ENCODE measurements at places on chromosomes 3 and 15.

DNA sequence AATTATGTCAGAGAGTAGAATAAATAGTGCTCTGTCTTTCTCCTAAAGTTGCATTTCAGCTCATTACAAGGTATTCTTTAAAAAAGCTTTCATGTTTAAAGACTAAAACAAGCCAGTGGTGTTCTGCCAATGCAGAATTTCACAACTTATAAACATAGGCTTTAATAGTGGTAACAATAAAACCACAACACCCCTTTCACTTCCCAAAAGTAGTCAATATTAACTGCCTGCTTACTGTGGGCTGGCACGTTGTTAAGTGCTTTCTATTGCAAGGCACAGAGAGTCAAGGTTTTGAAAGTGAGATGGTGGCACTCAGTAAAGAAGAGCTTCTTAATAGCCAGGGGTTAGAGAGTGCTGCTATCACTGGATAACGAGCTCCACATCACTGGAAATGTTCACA lies 8.4 kb upstream of the RTP1 start:
- no peak for DNase-seq

DNA sequence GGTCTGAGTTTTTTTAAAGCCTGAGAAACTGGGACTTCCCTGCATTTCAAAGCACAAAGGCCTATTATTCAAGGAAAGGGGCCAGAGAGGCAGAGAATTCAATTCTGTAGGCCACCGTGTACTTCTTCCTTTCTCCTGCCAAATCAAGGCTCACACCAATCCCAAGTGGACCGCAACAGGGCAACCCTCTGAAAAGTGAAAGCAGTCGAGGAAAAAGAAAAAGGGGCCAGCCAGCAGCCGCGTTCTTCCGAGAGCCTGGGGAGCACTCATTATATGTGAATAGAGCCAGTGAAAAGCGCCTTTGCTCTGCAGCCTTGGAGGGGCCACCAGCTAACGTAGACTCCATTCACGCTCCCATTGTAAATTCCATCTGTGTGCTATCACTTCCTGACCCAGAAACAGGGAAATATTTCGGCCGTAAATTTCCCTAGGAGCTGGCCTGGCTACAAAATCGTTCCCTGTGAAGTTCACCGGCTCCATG lies 45.9 kb upstream of the THUMPD3 start:
- no peak for DNase-seq

DNA sequence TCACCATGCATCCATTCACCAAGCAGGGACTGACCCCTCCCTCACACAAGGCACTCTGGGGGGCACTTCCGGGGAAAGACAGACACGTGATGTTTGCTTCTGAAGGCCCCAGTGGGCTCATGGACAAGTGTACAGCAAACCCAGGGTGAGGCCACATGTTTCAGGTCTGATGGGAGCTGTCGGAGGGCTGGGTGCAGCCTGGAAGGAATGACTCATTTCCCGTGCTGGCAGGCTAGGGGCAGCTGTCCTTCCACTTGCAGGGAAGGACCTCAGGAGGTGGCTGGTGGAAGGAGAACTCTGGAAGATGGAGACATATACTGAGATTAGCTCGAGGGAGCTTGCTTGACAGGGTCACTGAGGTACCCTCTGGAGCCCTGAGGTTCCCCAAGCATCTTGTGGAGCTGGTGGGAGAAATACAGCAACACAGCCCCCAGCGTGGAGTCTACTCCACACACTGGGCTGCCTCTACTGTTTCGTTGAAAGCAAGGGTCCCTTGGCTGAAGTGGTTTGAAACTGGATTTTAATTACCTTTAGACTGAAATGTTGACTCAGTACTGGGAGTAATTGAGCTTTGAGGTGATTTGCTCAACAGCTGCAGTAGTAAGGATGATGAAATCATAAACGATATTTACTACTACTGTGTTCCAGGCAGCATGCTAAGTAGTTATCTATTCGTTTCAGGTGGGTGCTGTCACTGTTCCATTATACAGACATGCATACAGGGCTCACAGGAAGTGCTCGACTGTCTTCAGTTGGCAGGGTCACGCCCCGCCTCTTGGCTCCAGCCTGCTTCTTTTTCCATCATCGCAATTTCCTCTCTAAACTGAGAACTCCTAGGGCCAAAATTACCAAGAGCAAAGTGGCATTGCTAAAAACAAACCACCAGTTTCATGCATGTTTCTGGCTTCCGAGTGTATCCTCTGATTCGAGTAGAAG lies 230.4 kb downstream of the ADAMTS17 start:
- peak; percentile 17 for DNase-seq

GRCh38 chr3:20280257-20280656 lies 94.3 kb upstream of the SGO1 start:
- DNase-seq, result no peak

- no peak for DNase-seq
Observed at GRCh38 chr3:139101396-139101795, 56.7 kb upstream of the PRR23C start.

DNA sequence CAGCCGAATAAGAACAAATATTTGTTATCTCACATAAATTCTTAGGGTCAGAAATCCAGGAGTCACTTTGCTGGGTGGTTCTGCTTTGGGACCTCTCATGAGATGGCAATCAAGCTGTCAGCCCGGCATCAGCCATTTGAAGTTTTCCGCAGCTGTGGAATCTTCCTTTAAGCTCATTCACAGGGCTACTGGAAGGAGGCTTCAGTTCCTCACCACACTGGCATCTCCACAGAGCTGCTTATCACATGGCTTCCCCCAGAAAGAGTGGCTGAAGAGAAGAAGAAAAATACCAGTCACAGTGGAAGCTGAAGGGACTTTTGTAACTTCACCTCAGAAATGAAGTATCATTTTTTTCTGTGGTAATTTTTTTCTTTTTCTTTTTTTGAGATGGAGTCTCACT lies 267.7 kb downstream of the CHL1 start:
- no peak for DNase-seq

DNA sequence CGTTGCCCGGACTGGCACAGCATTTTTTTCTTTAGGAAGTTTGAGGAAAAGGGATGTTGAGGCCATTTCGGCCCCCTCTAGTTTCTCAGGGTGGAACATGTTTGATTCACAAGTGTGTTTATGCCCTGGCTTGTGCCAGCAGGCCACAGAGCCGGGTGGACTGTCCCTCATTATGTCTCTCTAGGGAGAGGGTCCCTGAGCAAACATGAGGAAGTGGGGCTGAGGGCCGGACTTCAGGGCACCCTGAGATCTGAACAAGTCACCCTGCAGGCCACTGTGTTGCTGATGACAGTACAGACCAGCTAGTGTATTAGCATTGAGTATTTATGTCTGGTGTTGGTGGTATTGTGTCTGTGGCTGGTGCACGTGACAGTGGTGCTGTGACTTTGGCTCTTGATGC lies 34.9 kb downstream of the RNU5B-1 start:
- DNase-seq, result no peak

- no peak for DNase-seq
Observed at GRCh38 chr3:51678641-51679040, 7.6 kb downstream of the TEX264 start.

DNA sequence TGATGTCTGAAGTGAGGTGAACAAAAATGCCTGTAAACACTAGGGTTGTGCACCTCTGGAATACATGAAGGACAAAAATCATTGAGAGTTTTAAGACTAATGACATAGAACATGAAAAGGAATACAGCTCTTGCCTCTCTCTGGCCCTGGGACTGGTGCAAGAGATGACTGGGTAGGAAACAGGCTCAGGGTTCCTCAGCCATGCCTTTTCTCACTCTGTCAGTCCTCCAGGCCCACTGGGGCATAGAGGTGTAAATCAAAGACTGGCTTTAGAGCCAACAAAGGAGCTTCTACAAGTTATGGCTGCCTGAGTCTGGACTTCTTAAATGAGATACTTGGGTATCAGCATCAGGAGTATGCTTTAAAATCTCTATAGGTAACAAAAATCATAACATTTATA lies 554.7 kb upstream of the KCNMB2 start:
- no peak for DNase-seq

DNA sequence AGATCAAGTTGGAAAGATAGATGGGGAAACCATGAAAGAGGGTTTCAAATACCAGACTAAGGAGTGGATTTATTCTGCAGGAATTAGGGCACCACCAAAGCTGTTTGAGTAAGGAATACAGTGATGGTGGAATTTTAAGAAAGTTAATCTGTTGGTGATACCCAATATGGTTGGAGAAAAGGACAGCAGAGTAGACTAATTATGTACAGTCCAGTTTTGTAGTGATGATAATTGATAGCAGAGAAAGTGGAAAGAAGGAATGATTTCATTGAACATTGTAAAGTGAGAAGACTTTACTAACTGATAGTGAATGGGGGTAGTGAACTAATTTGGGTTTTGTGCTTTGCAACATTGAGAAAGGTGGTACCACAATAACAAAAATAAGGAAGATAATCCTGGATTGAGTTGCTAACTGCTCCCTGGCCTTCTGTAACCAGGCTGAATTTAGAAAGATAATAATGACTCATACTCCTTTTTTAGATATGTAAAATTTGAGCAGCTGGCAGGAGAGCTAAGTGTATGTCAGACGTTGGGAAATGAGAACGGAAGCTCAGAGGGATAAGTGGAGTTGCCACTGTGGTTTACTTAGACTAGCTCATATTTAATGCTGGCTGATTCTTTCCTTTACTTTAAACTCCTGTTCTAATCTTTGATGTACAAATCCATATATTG lies 16.9 kb downstream of the TCAIM start:
- no peak for DNase-seq

DNA sequence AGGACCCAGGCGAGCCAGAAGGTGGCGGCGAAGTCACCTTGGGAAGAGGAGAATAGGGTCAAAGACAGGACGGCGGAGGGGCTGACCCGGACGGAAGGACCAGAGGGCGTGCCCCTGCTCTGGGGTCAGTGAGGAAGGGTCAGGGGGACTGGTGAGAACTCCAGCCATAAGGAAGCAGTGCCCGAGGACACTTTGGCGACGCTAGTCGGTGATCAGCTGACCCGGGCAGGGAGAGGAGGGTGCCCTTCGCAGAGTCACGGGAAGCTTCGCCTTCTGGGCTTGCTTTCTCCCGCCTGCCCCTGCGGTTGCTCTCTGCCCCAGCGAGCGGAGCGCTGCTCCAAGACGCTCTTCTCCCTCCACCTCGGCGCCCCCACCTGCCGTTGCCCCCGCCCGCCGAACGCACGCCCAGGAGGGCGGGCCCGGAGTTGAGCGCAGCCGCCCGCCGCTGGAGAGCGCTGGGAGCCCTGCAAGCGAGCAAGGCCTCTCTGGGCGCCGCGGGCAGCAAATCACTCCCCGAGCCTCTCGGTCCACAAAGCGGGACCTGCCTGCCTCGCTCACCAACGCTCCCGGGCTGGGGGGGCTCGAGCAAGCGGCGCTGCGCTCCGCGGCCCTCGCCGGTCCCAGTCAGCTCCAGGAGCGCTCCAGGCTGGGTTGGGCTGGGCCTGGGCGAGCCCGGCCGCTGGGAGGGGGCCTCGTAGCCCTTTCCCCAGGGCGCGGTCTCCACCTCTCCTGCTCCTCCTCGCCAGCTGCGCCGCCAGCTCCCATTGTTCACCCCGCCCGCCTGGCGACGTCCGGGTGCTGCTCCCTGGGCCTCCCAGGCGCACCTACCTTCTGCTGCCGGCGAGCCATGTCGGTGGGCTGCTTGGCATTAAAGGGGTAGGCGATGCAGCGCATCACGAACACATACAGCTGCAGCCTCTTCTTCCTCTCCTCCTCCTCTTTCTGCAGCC lies 1.2 kb downstream of the CADPS start:
- no peak for DNase-seq

- DNase-seq, result no peak
Observed at GRCh38 chr3:150015901-150016300, 45.2 kb upstream of the PFN2 start.

- no peak for DNase-seq
Observed at GRCh38 chr3:178295292-178295912, 240.8 kb upstream of the KCNMB2 start.

- DNase-seq, result no peak
Observed at GRCh38 chr3:47430606-47431005, 45.1 kb downstream of the SCAP start.

- DNase-seq, result no peak
Observed at GRCh38 chr3:195073866-195074860, 196.8 kb downstream of the XXYLT1 start.

- DNase-seq, result peak; percentile 8
Observed at GRCh38 chr15:58066042-58066867, 744 bp upstream of the ALDH1A2 start.

DNA sequence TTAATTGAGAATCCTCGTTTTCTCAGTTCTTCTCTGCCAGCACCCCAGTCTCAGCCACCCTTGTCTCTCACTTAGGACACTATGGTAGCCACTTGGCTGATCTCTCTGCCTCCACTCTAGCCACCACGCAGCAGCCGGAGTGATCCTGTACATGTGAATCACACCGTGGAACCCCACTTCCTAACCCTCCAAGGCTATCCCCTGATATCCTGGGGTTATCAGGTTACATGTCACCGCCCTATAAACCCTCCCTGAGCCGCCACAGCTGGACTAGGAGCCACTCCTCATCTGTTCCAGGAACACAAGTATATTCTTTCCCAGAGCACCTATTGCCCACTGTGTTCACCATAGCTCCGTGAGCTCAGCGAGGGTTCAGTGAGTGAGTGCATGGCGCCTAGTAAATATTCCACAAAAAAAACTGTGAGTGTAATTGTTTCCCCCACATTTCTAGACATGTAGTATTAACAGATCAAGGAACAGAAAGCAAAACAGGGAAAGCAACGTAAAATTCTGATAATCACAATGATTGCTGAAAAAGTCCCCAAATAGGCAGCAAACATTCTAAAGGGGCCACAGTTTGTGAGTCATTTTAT lies 661 bp upstream of the PARP14 start:
- no peak for DNase-seq

- DNase-seq, result no peak
Observed at GRCh38 chr15:100328796-100329195, 13.0 kb downstream of the ADAMTS17 start.

DNA sequence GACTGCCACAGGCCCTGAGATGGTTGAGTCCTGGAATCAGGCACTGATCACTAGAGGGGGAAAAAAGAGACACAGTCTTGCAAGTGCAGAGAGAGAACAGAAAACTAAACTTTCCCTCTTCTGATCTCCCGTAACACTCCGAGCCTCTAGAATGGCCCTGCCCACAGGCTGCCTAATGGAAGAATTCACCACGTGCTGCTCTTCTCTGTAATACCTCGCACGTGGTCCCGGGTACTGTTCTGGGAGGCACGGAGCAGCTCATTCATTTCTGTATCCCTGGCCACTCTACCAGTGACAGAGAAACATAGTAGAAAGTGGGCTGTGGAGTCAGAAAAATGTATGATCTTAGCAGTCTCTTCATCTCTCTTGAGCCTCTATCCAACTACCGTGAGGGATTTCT lies 30.4 kb downstream of the VGLL4 start:
- DNase-seq, result no peak

- DNase-seq, result no peak
Observed at GRCh38 chr3:73448761-73449301, 175.9 kb downstream of the PDZRN3 start.
